SK-MEL-5 (cell line): ENCODE measurements at places on chromosomes 2 and 18. TPM values are rescaled to one million over a fixed set of nuclear protein-coding genes. Genes with fewer than 3 reads are reported as not detected.

GRCh38 chr2:150495993-150496627 lies 8.6 kb upstream of the RND3 start:
- DNase-seq: no peak

GRCh38 chr2:121171625-121172119 lies 113.3 kb downstream of the TFCP2L1 start:
- no peak for DNase-seq

GRCh38 chr2:84833481-84834150 lies 47.3 kb downstream of the TRABD2A start:
- DNase-seq: no peak

GRCh38 chr2:170436077-170436943 lies 258.4 kb downstream of the MYO3B start:
- no peak for DNase-seq

REG3G gene
- total RNA-seq: 0.19 TPM in 1 of 2 replicates, not detected in the other

DNAH7 gene
- total RNA-seq: 0.37 and 0.45 TPM in 2 replicates

CTNNA2 gene
- total RNA-seq: 7.2 and 10.2 TPM in 2 replicates

RAD51AP2 gene
- not detected in 2 replicates for total RNA-seq

DNA sequence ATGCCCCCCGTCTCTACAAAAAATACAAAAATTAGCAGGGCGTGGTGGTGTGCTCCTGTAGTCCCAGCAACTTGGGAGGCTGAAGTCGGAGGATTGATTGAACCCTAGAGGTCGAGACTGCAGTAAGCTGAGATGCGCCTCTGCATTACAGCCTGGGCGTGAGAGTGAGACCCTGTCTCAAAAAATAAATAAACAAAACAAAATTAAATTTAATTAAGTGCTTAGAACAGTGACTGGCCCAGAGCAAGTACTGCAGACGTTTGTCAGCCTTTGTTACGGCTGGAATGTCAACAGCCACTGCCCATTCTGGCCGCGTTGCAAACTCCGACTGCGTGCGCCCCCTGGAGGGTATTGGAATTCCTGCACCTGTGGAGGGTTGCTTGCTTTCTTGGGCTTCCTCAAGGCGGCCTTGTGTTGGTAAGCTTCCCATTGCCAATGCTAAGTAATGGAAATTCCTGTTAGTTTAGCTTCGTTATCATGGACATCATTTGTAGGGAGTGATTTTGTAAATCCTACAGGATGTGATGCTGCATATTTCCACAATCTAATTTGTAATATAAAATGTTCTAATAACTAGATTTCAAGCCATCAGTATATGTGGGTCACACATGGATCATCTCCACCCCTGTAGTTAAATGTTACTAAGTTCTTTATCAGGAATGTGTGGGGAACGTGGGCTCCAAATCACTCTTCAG lies 15.9 kb upstream of the ATP6V1B1 start:
- DNase-seq: peak; percentile 91

- DNase-seq: peak; percentile 78
Observed at GRCh38 chr2:178193823-178194599, at the start of gene OSBPL6. TSS of gene OSBPL6 (plus strand) at chr2:178194512. CDS start at chr2:178306185, 111,673 bp downstream.

TMEM237 gene
- total RNA-seq: 21.3 and 25.0 TPM in 2 replicates

UGT1A8 gene
- total RNA-seq: not detected in 2 replicates

CHN1 gene
- total RNA-seq: 3.4 and 5.7 TPM in 2 replicates

DNA sequence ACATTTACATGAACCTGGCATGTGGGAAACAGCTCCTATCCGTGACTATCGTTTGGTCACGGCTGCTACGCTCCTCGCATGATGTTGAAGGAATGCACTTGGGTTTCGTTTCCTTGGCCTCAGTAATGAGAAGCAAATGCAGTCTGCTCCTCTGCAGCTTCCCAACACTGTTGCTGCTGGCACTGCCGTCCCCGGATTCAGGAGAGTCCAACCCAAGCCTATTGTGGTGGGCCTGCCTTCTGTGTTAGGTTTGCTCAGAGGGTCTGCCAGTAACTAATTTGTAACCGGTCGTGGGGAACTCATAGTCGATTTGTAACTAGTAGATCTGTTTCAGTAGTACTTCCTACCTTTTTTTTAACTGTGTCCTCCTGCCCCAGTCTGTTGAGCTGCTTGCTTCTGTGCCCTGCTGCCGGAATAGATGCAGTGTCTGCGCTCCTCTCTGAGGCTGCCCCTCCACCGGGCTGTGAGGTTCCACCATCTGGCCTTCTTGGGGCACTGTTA lies 58.4 kb downstream of the WDSUB1 start:
- no peak for DNase-seq

MATN3 gene
- total RNA-seq: 0.34 TPM in 1 of 2 replicates, not detected in the other

FSHR gene
- not detected in 2 replicates for total RNA-seq

GRCh38 chr18:29693334-29693733 lies 1349.2 kb downstream of the DSC3 start:
- no peak for DNase-seq

GTF2A1L gene
- not detected in 2 replicates for total RNA-seq

KCNS3 gene
- total RNA-seq: 33.2 and 35.0 TPM in 2 replicates

- peak; percentile 49 for DNase-seq
Observed at GRCh38 chr2:84807063-84807485, 73.8 kb downstream of the TRABD2A start.

- peak; percentile 78 for DNase-seq
Observed at GRCh38 chr18:11688972-11689668, at the start of gene GNAL. TSS of gene GNAL (plus strand) at chr18:11689264. CDS start at chr18:11689564, 300 bp downstream.

GRCh38 chr18:69636529-69637301 lies 236.0 kb downstream of the DOK6 start:
- DNase-seq: peak; percentile 33

MTX2 gene
- 85.3 and 86.0 TPM in 2 replicates for total RNA-seq

DNA sequence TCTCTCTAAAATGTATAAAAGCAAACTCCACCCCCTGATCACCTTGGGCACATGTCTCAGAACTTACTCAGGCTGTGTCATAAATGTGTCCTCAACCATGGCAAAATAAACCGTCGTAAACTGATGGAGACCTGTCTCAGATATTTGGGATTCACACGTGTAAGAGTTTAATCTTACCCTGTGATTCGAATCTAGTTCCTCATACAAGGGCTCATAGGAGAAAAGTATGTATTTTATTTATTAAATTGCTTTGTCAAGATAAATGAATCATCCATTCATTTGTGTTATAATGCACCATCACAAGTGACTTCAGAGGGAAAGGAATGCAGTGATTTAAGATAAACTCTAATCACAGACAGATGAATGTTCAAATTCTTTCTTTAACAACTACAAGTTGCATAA lies 712.5 kb upstream of the LRATD1 start:
- DNase-seq: no peak

- DNase-seq: peak; percentile 65
Observed at GRCh38 chr2:54903736-54904554, 146.3 kb downstream of the RTN4 start.

GRCh38 chr2:9653485-9654271 lies 22.9 kb upstream of the YWHAQ start:
- DNase-seq: no peak

PSMA8 gene
- total RNA-seq: not detected in 2 replicates

DNA sequence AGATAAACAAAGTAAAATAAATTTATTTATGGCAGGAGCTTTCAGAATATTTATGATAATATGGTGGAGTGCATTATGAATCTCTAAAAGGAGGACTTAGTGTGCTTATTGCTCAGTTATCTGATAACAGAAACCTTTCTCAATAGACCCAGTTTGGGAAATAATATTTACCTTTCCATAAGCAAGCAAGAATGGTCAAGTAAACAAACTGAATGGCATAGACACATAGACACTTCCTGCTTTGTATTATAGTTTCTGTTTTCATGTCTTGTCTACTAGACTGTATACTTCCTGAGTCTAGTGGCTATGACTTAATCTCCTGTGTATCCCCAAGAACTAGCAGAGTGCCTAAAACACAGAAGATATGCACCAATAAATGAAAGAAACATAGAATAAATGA lies 87.8 kb downstream of the UPP2 start:
- DNase-seq: no peak

GRCh38 chr2:128812183-128812940 lies 493.7 kb upstream of the HS6ST1 start:
- DNase-seq: no peak

DNA sequence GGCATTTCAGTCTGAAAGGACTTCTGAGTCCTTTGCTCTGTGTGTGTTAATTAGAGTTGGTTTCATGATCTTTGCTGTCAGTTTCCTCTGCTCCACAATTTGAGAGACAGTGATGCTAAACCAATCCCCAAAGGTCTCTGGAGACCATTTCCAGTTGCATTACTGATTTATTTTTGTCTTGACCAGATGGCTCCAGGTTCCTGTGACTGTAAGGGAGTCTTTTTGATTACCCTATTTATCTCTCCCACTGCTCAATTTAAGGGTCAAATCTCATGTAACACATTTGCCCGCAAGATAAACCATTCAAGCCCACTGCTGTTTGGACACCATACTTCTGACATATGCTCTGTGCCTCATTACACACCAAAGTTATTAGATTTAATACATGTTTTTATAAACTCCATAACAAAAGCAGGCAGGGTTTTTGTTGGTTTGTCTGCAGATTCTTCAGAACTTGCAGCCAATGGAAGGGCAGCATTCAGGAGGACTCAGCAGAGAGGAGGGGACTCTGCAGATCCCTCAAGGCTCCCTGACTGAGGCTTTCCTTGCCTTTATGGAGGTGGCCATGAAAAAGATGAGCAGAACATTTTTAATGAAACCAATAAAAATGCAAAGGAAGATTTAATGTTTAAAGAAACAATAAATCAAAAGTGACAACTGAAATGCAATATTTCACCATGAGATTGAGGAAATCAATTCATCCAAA lies 889.3 kb upstream of the CELF4 start:
- no peak for DNase-seq

TUBA3E gene
- total RNA-seq: not detected in 2 replicates

DNA sequence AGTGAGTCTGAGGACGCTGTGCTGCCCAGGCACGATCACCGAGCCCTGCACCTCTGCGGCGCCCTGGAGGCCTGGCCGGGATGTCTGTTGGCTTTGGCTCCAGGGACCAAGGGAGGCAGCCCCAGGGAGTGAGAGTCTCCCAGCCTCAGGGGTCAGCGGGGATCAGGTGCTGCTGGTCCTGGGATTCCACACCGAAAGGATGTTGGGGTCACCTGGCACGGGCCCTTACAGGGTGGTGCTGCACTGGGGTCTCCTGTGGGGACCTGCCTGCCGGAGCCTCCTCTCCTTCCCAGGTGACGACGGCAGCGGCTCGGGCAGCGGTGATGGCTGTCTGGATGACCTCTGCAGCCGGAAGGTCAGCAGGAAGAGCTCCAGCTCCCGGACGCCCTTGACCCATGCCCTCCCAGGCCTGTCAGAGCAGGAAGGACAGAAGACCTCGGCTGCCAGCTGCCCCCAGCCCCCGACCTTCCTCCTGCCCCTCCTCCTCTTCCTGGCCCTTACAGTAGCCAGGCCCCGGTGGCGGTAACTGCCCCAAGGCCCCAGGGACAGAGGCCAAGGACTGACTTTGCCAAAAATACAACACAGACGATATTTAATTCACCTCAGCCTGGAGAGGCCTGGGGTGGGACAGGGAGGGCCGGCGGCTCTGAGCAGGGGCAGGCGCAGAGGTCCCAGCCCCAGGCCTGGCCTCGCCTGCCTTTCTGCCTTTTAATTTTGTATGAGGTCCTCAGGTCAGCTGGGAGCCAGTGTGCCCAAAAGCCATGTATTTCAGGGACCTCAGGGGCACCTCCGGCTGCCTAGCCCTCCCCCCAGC lies 30.5 kb downstream of the GPC1 start:
- no peak for DNase-seq
